Activated CD8-positive, alpha-beta memory T cell treated with anti-CD3 and anti-CD28 coated beads for 1 hour (primary cell): ENCODE measurements at places on chromosomes 4 and X.
A peak's percentile ranks its signal among the peaks of the same experiment; 100 is the strongest.

- DNase-seq = no peak
Observed at GRCh38 chr4:115396034-115396433, 282.6 kb upstream of the NDST4 start.

GRCh38 chr4:53782458-53782845 is 191.2 kb upstream of the LNX1 start:
- no peak for DNase-seq

DNA sequence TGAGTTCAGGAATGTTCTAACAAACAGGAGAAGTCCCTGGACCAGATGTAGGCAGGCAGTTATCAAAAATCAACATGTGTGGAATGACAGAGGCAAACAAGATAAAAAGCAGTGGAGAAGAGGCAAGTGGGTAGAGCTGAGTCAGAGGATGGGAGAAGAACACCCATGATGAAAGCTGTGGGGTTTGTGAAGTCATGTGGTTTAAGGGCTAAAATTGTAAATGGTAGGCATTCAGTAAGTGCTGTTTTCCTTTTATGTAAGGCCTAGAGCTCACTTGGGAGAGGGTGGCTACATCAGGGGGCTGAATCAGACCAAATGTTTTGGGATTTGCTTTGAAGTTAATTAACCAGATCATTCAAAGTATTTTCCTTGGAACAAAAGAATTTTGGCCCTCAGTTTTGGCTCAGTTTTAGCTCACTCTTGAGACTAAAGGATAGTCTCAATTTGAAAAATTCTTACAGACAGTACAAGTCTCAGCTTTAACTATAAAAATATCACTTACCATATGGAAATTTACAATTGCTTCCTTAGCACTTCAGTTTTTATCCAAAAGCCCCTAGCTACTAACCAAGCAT is 114.5 kb upstream of the PCDH7 start:
- no peak for DNase-seq

DNA sequence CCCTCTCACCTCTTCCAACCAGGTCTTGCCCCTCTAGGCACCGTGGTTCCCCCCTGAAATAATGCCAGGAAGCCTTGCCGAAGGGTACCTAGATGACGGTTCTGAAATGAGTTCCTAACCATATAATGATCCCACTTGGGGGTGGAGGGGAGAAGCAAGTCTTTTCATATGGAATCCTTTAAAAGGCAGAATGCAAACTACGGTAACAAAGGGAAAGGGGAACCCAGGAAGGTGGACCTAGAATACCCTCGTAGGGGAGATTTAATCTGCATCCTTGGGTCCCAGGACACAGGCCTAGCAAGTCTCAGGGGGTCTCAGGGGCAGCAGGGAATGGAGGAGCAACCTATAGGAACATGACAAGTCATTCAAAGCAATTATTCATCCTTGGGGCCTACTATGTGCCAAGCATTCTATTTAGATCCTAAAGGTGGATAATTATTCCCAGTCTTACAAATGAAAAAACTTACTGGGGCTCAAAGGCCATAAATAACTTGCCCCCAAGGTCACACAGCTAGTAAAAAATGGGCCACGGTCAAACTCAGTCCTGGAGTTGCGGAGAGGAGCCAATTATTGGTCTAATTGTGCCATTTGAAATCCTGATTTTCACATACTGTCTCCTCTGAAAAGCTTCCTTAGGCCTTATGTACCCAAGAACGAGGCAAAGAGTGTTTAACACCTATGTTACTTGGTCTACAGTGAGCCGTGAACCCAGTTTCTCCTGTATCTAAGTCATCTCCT is 8.8 kb downstream of the BCOR start:
- DNase-seq = no peak

DNA sequence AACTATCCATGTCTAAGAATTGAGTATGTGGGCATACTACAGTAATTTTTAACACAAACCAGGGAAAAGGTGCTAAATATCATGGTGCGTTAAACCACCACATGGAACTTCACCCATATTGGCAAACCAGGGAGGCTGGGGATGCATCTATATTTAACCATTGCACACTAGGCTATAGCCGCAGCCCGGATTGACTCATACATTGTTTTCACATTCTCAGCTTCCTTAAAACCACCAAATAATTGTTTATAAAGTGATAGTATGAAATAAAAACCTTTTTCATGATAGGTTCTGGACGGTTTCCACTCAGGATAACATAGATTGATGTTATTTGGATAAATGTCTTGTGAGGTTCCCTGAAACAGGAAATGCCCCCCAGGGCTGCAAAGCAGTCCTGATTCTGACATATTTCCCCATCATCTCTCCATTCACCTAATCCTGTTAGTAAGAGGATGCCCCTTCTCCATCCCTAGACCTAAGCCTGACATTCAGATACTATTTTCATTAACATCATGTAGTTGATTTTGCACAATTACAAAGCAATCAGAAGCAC is 7.9 kb downstream of the COL25A1 start:
- DNase-seq = no peak

- no peak for DNase-seq
Observed at GRCh38 chrX:76155786-76156185, 17.1 kb upstream of the PBDC1 start.

GRCh38 chr4:14115106-14115505 is 487.6 kb upstream of the BOD1L1 start:
- DNase-seq = no peak

DNA sequence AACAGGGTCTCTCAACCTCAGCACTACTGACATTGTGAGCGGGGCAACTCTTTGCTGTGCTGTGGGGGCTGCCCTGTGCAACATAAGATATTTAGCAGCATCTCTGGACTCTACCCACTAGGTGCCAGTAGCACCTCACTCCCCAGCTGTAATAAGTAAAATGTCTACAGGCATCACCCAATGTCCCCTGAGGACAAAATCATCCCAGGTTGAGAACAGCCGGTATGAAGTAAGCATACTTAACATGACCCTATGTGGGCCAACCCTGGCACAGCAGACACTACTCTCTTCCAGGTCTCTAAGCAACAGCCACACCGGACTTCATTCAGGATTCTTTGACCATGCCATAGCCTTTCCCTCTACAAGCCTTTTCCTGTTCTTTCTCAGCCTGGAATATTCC is 10.5 kb upstream of the MGST2 start:
- no peak for DNase-seq

DNA sequence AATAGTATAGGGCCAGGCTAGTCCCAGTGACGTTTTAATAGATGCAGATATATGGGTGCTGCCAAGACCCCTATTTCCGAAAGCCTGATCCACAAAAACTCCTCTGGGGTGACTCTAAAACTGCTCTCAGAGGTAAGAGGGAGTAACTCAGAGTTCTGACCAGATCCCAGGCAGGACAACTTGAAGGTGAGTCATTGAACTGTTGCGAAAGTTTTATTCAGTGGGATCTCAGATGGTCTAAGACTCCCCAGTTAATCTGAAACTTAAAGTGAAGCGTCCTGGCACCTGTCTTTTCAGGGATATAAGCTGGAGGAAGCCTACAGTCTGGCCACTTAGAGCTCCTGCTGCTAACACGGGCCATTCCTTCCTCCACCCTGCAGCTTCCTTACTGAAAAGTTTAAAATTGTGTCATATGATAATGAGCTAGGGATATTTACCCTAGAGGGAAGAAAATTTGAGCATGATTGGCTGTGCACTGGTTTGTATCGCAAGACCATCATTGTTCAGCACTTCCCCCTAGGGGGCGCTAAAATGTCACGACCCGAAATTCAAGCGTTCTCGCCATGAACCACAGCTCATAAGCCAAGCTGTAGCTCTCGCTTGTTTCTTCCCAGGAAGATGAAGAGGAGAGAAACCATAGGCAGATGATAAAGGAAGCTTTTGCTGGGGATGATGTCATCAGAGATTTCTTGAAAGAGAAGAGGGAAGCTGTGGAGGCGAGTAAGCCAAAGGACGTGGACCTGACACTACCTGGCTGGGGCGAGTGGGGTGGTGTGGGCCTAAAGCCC is 19.5 kb downstream of the UTP14A start:
- DNase-seq = peak; percentile 23

- no peak for DNase-seq
Observed at GRCh38 chr4:108172231-108172752, 3.6 kb upstream of the LEF1 start.

DNA sequence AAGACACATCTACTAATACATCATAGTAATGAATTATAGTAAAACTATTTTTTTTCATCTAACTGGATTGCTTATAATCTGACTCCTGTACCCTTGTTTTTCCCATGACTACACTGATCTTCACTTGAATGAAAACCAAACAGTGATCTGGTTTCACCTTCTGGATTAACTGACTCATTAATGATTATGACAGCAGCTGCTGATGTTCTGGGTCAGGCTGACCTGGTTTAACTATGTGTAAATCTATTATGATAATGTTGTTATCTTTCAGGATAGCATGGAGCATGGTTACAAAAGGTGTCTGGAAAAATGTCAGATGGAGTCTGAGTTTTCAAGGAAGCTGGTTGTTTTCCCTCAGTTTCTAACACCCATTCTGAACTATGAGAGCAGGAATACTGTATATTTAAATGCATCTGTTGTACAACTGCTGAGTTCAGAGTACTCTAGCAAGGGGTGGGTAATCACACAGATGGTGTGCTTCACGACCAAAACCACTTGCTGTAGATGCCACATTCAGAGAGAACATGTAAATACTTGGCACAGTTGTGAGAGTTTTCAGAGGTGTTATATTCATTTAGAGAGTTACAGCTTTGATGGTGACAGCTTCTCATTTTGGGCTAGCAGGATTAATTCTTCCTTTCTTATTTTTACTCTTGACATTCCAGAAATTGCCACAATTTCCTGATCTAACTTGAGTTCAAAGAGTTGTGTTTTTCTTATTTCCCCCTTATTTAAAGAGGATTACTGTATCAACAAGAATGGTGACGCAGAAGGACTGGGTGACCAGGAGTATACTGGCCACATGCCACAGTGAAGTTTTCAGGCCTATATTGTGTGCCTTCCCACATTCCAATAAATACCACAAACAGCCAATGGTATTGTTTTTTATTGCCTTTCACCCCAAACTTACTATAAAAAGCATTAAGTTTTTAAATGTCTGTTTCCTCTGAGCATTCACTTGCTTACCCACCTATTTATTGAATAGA is 249.7 kb upstream of the TET2 start:
- no peak for DNase-seq

GRCh38 chrX:149652232-149652981 is 20.8 kb upstream of the TMEM185A start:
- DNase-seq = no peak

DNA sequence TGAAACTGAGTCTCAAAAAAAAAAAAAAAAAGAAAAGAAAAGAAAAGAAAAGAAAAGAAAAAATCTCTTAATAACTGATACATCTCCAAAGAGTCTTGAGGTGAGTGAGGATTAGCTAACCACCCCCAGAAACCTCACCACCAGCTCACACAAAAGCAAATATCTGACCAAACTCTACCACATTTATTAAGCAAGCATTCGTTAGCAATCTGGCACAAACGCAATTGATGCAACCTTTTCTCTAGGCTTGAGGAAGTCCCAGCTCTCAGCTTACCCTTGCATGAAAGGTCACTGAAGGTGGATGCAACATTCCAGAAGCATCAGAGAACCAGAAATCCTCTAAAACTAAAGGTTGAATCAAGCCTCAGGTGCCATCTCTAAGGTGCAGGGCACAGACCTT is 231.9 kb upstream of the BCOR start:
- no peak for DNase-seq

- DNase-seq = no peak
Observed at GRCh38 chrX:72139538-72139937, 7.8 kb upstream of the RTL5 start.

- DNase-seq = no peak
Observed at GRCh38 chr4:185317880-185318279, 77.8 kb downstream of the LRP2BP start.

GRCh38 chr4:38124961-38125360 is 164.8 kb downstream of the PTTG2 start:
- no peak for DNase-seq

GRCh38 chrX:133414406-133415275 is 648 bp downstream of the GPC4 start:
- no peak for DNase-seq

GRCh38 chrX:87525771-87526229 is 8.2 kb downstream of the KLHL4 start:
- DNase-seq = no peak

GRCh38 chr4:148109216-148109615 is 333.0 kb downstream of the NR3C2 start:
- DNase-seq = no peak

- no peak for DNase-seq
Observed at GRCh38 chrX:119694601-119695534, 1.9 kb upstream of the SEPTIN6 start.

DNA sequence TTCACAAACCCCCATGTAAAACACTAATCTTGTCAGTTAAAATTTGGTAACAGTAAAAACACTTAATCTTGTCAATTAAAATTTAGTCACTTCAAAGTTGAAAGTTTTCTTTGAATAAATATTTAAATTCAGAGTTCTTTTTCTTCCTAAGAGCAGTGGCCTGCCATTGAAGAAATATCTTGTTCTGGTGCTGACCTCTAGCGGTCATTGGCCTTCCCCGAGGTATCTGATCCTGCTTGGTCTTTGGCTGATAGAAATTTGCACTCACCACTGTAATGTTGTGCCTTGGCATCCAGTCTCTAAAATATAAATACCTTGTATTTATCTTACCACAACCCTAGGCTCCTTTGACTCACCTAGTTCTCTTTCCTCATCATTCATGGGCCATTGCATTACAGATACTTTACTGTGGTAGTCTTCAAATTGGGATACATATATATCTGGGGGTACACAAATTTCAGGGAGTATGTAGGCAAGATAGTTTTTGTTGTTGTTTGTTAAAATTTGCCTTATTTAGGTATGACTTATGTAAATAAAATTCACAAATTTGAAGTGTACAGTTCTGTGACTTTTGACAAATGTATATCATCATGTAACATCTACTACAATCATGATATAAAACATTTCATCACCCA is 6.7 kb upstream of the ART3 start:
- peak; percentile 17 for DNase-seq

DNA sequence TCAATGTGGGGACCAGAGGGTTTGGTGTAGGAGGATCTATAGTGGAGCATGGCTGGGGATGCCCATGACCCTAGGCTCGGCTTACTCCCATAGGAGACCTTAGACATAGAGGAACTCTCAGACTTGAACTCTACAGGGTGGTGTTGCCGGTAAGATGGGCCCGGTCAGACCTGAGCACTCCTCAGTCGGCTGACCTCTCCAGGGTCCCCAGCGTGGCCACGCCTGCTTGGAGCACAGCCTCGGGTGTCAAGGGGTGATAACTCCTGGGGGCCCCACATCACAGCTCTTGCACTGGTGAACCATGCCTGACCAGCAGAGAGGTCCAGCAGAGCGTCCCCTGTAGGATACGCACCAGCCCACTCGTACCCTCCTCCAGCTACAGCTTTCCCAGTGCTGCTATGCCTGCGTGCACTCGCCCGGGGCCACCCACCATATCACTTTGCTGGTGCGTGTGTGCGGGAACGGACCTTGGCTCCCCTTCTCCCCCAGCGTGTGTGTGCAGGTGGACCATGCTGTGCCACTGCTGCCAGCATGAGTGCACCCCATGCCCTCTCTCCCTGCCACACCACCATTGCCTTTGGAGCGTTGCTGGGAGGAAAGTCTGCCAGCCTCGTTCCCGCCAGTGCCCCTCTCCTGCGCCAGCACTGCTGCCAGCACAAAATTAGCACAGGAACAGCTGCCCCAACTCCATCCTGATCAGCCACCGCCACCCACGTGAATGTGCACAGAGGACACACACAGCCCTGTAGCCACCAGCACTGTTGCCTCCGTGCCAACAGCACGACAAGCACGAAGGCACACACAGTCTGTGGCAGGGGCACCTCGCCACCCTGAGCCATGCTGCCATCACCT is 806.6 kb downstream of the GLUD2 start:
- no peak for DNase-seq

GRCh38 chrX:129781134-129781672 is 1.5 kb downstream of the SASH3 start:
- DNase-seq = peak; percentile 57

- no peak for DNase-seq
Observed at GRCh38 chr4:158823461-158823873, 54.6 kb downstream of the FNIP2 start.
